NCI-H460 (cell line): ENCODE measurements at places on chromosomes 16 and 17. TPM values are rescaled to one million over a fixed set of nuclear protein-coding genes. Genes with fewer than 3 reads are reported as not detected.
A peak's percentile ranks its signal among the peaks of the same experiment; 100 is the strongest.

- DNase-seq, result no peak
Observed at GRCh38 chr17:40980117-40980516, 4.0 kb downstream of the KRT40 start.

- DNase-seq, result no peak
Observed at GRCh38 chr17:48611681-48612455, 1.1 kb upstream of the HOXB7 start.

DNA sequence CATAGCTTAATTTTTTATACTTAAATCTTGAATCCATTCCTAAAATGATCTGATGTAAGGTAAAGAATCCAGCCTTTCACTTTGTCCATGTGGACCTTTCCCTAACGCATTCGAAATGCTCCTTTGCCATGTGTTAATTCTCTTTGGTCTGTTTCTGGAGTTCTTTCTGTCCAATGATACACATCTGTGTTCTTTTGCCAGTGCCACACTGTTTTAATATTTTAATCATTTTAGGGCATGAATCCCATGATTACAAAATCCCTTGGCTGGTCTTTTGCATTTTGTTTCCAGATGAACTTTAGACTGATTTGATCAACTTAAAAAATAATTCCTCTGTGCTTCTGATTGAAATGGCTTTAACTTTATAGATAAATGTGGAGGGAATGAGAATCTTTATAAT, 74.1 kb downstream of the NTN1 start:
- no peak for DNase-seq

DNA sequence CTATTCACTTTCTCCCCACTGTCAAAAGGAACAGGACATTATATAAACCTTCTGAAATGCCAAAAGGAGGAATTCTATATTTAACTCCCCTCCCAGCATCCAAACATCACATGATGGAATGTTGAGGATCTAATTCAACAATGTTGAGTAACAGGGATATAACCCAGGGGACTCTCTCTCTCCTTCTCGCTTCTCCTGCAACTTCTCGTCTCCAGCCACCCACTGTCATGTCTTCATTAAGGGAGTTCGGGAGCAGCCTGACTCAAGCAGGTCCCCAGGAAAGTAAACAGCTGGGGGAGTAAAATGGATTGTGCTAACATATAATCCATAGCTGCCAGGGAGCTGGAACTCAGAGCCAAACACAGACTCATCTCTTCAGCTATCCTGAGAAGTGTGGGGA, 51.7 kb downstream of the GRIN2A start:
- DNase-seq, result no peak

DNA sequence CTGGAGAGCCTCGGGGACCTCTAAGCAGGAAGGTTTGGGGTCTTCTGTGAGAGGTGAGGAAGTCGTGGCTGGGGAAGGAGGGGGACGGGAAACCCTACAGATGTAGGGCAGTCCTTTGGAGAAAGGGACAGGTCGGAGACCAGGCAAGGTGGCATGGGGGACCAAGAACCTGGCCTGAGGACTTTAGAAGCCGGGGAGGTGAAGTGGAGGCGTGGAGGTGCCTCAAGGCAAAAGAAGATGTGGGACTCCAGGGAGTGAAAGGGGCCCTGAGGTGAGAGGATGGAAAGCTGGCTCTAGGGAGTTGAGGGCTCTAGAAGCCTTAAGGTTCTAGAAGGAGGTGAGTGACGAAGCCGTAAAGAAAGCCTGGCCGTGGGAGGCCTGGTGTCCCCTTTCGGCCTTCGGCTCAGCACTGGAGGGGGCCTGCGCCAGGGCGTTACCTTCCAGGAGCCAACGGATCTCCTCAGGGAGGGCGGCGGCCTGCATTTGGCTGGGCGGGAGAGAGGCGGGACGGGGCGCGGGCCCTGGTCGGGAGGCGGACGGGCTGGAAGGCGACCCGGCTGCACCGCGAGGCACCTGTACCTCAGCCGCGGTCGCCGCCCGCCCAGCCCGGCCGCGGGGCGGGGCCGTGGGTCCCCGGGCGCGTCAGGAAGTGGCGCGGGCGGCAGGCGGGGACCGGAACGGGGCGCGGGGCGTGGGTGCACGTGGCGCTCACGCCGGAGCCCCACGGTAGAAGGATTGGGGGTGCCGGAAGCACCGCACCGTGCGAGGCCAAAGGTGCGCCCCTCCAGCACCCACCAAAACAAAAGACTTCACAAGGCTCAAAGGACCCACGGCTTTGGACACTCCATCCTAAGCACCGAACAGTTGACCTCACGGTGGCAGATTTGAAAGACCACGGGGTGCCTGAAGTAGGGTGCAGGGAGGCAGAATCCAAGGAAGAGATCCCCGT, at the start of gene SKAP1:
TSS of gene SKAP1 (minus strand) at position 577 of the 949 bp plus-strand sequence.
- DNase-seq, result no peak

- no peak for DNase-seq
Observed at GRCh38 chr16:86018941-86019340, 120.0 kb downstream of the IRF8 start.

DNA sequence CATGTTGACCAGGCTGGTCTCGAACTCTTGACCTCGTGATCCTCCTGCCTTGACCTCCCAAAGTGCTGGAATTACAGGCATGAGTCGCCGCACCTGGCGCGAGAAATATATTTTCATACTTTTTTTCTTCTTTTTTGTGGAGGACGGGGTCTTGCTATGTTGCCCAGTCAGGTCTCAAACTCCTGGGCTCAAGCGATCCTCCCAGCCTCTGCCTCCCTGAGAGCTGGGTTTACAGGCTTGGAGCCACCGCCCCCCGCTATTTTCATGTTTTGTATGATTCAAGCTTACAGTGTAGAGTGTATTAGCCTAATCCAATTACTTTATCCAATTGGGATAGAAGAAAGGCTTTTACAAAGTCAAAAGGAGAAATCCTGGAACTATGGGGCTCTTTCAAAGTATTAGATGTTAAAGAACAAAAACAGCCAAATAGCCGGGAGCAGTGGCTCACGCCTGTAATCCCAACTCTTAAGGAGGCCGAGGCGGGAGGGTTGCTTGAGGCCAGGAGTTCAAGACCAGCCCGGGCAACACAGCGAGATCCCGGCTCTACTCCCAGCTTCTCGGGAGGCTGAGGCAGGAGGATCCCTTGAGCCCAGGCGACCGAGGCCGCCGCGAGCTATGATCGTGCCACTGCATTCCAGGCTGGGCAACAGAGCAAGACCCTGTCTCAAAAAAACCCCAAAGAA, 1.4 kb upstream of the MAP1LC3B start:
- no peak for DNase-seq

DNA sequence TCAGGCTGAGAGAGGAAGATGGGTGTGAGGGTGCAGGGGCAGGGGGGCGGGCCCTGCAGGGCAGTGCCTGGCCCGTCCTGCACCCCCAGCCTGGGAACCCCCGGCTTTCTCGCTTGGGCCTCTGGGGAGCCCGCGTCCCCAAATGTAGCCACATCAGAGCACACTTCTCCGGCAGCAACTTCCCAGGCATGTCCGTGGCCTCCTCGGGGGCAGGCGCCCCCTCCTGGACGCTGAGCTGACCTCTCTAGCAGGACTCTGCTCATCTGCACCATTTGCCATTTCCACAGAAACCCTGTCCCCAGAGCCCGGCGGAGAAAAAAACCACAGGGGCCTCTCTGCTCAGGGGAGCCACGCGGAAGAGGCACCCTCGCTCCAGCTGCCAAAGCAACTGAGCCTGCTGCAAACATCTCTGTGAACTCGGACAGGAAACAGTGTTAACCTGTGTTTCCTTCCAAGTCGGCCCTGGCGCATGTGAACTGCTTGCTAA, 63.4 kb downstream of the KLHDC4 start:
- DNase-seq, result no peak

DNA sequence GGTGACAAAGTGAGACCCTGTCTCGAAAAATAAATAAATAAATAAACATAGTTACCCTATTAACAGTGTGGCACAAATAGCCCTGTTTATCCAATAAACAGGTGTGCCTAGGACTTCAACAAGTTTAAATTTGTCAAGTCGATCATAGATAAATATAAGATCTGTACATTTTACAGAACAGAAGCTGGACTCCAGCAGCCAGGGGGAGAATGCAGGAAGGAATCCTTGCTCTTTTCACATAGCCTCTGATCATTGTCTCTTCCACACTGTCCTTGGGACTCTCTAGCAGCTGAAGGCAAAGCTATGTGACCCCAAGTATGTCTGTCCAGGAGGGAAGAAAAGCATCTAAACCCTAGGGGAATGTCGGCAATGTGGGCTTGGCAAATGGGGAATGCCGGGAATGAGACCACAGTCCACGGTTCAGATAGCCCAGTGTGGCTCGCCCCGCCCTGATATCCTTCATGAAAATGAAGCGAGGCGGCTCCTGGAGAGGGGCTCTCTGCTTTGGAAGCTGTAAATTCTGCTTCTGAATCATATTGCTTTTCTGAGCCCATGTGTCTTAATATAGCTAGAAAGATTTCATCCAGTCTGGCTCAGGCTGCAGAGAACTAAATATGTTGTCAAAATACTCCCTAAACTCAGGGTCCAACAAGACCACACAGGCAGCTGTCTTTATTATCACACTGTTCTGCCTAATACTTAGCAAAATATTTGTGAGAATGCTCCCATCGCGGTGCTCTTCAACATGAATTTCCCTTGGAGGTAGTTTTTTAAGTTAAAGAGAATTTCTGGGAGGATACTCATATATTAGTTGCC, 24.9 kb upstream of the GRB2 start:
- peak; percentile 48 for DNase-seq

CD300LB gene
- not detected in 2 replicates for total RNA-seq

KCNG4 gene
- total RNA-seq, result 0.02 TPM in 1 of 2 replicates, not detected in the other

NHERF2 gene
- 11.1 and 13.3 TPM in 2 replicates for total RNA-seq

ENGASE gene
- 4.4 and 8.5 TPM in 2 replicates for total RNA-seq

SLC38A8 gene
- total RNA-seq, result not detected in 2 replicates

MAPT gene
- 3.5 and 4.0 TPM in 2 replicates for total RNA-seq

PGAP3 gene
- total RNA-seq, result 5.3 and 5.8 TPM in 2 replicates

TNFRSF13B gene
- total RNA-seq, result not detected in 2 replicates
